ENCODE measurements at places on chromosomes 3 and 15. TPM values are rescaled to one million over a fixed set of nuclear protein-coding genes. Genes with fewer than 3 reads are reported as not detected.

DNA sequence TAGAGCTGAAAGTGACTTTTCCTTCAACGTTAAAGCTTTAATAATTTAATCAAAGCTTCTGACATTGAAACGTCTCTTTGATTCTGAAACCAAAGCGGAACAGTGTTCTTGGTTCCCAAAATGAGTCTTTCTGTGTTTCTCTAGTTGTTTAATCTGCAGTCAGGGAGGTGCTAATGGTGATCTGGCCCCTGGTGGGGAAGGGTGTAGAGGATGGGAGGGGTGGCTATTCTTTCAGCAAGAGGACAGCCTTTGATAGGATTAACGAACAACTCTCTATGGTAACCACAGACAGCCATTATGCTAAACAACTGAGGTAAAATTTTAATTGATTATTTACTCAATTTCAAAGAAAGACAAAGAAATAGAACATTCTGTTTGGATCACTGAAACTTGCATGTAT is 79.9 kb upstream of the CADPS start:
- DNase-seq, result no peak
- H3K4me1 ChIP-seq, result no peaks in the 10 kb centered on the region
- H3K27me3 ChIP-seq, result no peaks in the 10 kb centered on the region
- no peaks in the 10 kb centered on the region for H3K36me3 ChIP-seq
- no peak overlapping the region for H3K27ac ChIP-seq

GRCh38 chr3:64792445-64792844 is 104.6 kb upstream of the ADAMTS9 start:
- DNase-seq, result no peak
- no peak overlapping the region for H3K27ac ChIP-seq
- no peak overlapping the region for H3K4me3 ChIP-seq
- H3K27me3 ChIP-seq, result no peaks in the 10 kb centered on the region
- H3K36me3 ChIP-seq, result no peaks in the 10 kb centered on the region

GRCh38 chr15:70203981-70204560 is 106.4 kb upstream of the TLE3 start:
- DNase-seq, result no peak
- no peak overlapping the region for H3K27ac ChIP-seq
- H3K4me3 ChIP-seq, result no peak overlapping the region
- H3K4me1 ChIP-seq, result peaks cover 20% of the 10 kb centered on the region
- H3K27me3 ChIP-seq, result no peaks in the 10 kb centered on the region
- no peaks in the 10 kb centered on the region for H3K36me3 ChIP-seq

DNA sequence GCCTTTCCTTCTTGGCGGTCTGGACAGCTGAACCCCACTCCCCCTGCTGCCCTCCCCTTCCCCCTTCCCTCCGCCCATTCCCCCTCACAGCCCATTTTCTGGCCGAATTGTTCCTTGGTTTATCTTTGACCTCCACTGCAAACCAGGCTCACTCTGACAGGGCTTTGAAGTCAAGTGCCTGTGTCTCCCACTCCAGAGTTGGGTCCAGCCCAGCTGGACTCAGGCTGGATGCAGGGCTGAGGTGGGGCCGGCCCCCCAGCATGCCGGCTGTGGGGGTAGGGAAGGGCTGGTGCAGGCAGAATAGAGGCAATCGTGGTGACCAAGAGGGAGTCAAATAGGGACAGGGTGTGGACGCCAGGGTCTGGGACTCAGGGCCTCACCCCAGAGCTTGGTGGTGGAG is 57.0 kb upstream of the MRPS22 start:
- H3K27ac ChIP-seq, result no peak overlapping the region
- H3K4me1 ChIP-seq, result peaks cover 21% of the 10 kb centered on the region
- H3K4me3 ChIP-seq, result no peak overlapping the region

DNA sequence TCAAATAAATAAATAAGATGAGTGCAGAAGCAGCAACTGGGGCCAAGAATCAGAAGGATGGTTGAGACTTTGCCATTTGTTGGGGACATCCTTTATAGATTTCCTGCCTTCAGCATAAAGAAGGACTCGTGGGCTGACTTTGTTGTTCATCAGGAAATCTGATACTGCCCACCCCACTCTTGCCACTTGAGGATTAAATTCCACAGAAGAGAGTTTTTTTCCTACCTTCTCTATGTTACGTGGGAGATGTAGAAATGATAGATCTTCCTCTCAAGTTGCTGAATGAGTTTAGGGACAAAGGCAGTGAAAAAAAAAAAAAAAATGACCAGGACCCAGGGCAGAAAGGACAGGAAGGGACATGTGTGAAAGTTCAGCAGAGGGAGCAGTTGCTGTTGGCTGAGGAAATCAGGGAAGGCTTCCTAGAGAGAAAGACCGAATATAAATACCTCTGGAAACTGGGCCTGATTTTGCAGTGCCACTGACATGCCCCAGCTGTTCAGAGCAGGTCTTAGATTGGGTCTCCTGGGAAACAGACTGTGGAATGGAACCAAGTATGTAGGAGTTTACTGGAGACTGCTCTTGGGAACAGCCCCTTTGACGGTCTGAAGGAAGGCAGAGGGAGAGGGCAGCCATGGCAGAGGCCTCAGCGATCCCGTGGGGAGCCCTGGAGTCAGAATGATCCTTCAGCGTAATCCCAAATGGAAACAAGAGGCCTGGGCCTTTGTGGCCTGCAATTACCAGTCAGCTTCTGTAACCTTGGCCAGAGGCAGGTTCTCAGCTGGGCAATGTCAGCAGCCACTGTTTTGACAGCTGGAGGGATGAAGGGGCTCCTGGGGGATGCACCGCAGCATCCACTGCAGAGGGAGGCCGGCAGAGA is 50.9 kb downstream of the C3orf20 start:
- H3K4me1 ChIP-seq, result peaks cover 4% of the 10 kb centered on the region
- H3K27me3 ChIP-seq, result no peaks in the 10 kb centered on the region
- H3K36me3 ChIP-seq, result no peaks in the 10 kb centered on the region

DNA sequence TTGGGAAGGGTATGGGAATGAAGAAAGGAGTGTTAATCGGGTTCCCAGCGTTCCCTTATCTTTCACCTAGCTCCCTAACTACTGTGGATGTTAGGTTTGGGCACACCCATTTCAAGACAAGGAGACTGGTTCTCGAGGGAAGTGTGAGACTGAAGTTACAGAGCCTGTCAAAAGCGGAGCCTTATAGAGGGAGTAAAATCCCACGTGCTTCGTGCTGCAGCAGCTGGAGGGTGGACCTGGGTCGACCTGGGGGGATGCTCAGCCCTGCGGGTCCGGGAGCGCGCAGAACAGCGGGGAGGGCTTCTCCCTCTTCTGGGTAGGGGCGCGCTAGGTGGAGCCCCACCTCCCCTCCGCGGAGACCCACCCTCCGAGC is 314 bp upstream of the TMED3 start:
- no peak overlapping the region for H3K27ac ChIP-seq
- H3K4me1 ChIP-seq, result peaks cover 31% of the 10 kb centered on the region
- DNase-seq, result no peak
- peaks cover 17% of the 10 kb centered on the region for H3K36me3 ChIP-seq

DNA sequence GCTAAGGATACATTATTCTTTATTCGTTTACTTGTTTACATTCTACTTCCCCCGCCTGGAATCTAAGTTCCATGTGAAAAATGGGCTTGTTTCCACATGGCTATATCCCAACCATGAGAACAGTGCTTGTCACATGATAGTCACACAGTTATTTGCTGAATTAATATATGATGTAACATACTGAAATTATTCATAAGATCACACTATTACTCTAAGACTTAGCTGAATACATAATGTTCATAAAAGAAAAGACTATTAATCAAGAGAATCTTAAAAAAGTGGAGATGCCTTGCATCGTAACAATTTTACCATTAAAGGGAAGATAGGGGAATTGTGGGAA is 6.5 kb downstream of the PBRM1 start:
- peaks cover 35% of the 10 kb centered on the region for H3K4me1 ChIP-seq
- H3K4me3 ChIP-seq, result no peak overlapping the region
- H3K27me3 ChIP-seq, result no peaks in the 10 kb centered on the region
- no peak for DNase-seq

GRCh38 chr15:31503256-31503655 is 176.6 kb downstream of the KLF13 start:
- no peak for DNase-seq
- H3K27ac ChIP-seq, result no peak overlapping the region
- H3K27me3 ChIP-seq, result no peaks in the 10 kb centered on the region
- H3K4me3 ChIP-seq, result no peak overlapping the region

DNA sequence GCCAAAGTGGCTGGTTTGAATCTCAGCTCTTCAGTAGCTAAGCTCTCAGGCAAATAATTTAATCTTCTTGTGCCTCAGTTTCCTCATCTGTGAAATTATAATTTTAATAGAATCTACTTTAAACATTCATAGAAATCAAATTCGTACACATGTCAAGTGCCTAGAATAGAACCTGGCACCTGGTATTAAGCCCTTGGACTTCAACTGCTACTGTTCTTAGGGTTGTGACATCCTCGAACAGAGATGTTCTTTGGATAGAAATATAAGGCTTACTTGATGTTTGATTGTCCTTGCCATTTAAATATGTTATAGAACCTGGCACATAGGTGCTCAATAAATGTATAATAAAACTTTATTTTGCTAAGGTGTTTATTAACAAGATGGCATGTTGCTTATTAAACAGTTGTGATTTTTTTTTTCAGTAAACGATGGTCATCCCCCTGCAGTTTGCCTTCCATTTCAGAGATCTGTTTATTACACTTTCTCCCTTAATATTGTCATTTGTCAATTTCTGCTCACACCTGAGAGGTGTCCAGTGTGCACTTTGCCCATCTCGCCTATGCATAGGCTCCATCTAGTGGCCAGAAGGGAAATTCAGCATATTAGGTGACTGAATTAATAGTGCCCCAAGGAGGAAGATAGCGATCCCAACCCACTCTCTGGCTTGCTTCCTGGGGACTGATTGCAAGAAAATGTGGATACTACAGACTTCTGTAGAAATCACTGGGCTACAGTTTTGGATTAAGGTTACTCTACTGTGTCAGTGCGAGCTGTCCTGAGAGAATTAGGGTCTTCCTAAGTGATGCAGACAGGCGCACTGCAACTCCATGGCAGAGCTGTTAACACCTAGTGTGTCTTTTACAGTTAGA is 10.7 kb downstream of the IGF1R start:
- H3K36me3 ChIP-seq, result no peaks in the 10 kb centered on the region
- peaks cover 79% of the 10 kb centered on the region for H3K4me1 ChIP-seq
- no peak overlapping the region for H3K27ac ChIP-seq
- H3K4me3 ChIP-seq, result no peak overlapping the region
- DNase-seq, result no peak

GRCh38 chr3:184233127-184233843 is 3.9 kb downstream of the VWA5B2 start:
- H3K27me3 ChIP-seq, result peaks cover 23% of the 10 kb centered on the region
- H3K4me3 ChIP-seq, result no peak overlapping the region
- no peaks in the 10 kb centered on the region for H3K36me3 ChIP-seq
- no peak for DNase-seq
- H3K4me1 ChIP-seq, result peaks cover 19% of the 10 kb centered on the region

- H3K4me3 ChIP-seq, result peak overlapping the region; percentile 20
- peaks cover 21% of the 10 kb centered on the region for H3K27me3 ChIP-seq
- H3K4me1 ChIP-seq, result peaks cover 27% of the 10 kb centered on the region
Observed at GRCh38 chr3:181700168-181701087, 11.3 kb upstream of the SOX2 start.

WDR93 gene
- not detected for total RNA-seq

TRIM42 gene
- total RNA-seq, result not detected

STX19 gene
- total RNA-seq, result 2.5 TPM

ITPKA gene
- total RNA-seq, result not detected

GPR156 gene
- total RNA-seq, result not detected

PLA1A gene
- 1.7 TPM for total RNA-seq

SPATA12 gene
- not detected for total RNA-seq

TEX55 gene
- not detected for total RNA-seq

CCDC33 gene
- not detected for total RNA-seq
